ENCODE measurements at places on chromosomes 4 and X. TPM values are rescaled to one million over a fixed set of nuclear protein-coding genes. Genes with fewer than 3 reads are reported as not detected.

Gene ACE2
- total RNA-seq, result 0.64 TPM

DNA sequence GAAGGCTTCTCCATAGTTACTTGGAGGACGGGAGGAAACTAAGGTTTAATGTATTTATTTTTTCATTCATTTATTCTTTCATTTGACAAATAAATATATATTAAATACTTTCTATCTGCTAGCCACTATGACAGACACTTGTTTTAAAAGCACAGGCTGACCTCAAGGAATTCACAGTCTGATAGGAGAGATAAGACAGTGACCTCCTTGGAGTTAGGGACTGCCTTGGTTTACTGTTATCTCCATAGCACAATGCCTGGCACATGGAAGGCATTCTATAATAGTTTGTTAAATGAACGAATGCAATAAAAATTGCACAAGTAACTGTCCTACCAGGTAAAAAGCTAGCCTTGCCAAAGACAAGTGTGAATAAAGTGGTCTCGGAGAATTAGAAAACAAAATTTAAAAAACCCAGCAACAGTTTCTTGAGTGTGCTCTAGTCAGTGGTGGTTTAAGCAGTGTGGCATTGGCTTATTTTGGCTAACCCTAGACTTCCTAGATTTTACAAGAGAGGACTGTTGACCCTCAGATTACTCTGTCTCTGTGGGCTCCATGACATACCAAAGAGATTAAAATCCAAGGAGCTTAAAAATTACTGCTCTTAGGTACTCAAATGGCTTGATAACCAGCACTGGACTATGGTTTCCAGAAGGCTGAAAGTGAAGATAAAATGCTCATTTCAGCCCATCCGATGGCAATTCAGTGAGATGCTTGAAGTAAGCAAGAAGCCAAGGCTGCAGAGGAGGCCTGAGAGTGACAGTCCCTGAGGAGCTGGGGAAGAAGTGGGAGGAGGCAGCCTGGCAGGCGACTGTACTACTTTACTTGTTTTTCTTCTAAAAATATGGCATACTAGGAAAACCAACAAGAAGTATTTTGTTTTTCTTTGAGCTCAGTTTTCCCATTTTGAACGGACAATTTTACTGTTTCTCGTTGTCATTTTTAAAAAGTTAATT lies 9.6 kb downstream of the AFP start:
- DNase-seq, result no peak

- no peak for DNase-seq
Observed at GRCh38 chr4:26021417-26022345, 107.7 kb downstream of the SMIM20 start.

DNA sequence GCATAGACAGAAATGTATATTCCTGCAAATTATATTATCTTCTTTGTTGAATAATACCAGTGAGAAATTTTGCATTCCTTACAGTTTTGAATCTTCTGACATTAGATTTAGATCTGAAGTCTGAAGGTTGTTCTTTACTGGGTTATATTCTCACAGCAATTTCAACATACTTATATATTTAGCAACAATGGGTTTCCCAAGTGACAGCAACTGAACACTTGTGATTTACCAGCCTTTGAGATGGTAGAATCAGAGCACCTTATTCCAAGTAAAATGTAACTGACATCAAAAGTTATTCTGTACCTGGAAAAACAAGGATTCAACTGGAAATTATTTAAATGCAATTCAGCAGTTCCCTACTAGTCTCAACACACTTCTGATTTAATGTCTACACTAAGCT lies 66.0 kb downstream of the RELL1 start:
- DNase-seq, result no peak

DNA sequence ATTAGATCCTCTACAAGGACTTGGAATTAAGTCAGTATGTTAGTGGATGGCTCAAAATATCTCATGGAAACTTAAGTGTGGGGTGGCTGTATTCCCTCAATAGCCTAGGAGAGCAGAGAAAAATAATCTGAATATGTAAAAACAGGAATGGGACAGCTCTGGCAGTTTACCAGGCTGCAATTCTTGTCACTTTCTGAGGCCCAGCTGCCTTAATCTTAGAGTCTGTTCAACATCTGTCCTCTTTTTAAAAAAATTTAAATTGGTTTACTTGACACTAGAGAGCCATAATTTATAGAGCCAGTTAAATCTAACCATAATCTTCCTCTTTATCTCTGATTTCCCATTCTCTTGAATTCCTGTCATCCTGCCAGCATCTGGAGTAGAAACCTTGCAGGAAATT lies 109.2 kb upstream of the CXCL13 start:
- no peak for DNase-seq

DNA sequence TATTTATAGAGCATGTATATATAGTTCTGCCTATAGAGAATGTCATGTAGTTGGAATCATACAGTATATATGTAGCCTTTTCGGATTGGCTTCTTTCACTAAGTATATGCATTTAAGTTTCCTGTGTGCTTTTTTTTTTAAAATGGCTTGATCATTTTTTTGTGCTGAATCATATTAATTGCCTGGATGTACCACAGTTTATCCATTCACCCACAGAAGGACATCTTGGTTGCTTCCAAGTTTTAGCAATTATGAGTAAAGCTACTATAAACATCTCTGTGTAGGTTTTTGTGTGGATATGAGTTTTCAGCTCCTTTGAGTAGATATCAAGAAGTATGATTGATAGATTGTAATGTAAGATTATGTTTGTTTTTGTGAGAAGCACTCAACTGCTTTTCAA lies 23.8 kb downstream of the PTTG2 start:
- no peak for DNase-seq

DNA sequence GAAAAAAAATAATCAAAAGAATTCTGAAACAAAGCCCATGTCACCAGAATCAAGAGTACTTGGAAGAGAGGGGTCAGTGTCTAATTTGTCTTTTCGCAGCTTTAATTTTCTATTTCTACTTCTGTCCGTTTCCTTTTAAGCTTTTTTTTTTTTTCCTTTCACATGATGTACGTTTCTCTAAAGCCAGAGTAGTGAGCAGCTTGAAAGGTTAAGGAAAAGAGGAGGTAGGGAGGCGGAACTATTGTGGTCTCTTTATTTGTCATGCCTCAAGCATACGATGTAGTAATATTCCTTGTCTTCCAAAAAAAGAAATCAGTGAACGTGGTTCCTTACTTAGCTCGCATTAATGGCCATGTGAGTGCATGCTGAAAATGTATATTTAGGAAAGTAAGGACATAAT lies 311.5 kb downstream of the TENM3 start:
- DNase-seq, result no peak

GRCh38 chrX:17697191-17697590 lies 40.1 kb upstream of the SCML1 start:
- no peak for DNase-seq

Gene DKK2
- total RNA-seq, result 3.2 TPM

Gene GATA1
- not detected for total RNA-seq

- no peak for DNase-seq
Observed at GRCh38 chr4:185068837-185069236, 50.5 kb downstream of the HELT start.

Gene P2RY4
- total RNA-seq, result 7.4 TPM

Gene FHDC1
- total RNA-seq, result 65.1 TPM

GRCh38 chrX:115392871-115393270 lies 103.4 kb downstream of the LUZP4 start:
- DNase-seq, result no peak

GRCh38 chr4:52371841-52372240 lies 287.3 kb downstream of the USP46 start:
- no peak for DNase-seq

DNA sequence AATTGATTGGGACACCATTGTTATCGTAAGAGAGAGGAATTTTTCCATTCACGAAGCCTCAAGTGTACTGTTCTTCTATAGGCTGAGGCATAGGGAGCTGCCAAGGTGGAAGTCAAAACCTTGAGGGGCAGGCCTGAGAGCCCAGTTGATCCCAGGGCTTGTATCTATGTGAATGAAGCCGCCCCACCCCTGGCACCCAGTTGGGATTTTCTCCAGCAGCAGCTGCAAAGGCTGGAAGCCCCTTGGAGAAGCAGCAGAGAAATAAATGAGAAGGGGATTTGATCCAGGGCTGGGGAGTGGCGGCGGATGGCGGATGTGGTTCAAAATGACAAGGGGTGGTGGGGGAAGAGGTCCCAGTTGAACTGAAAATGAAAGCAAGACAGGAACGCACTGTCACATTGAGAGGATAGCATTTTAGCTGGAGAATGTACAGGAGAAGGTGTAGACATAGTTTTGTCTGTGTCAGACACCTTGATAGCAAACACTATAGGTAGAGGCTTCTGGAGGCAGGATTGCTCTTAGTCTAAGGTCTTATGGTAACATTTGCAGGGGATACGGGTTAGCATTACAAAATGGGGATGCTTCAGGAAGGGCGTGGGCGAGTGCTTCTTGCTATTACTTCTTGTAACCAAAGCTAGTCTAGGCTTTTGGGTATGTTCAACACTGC lies 32.6 kb downstream of the DOCK11 start:
- DNase-seq, result peak; percentile 75

Gene SPATA4
- not detected for total RNA-seq

Gene ALB
- total RNA-seq, result not detected

Gene ITGB1BP2
- 1.9 TPM for total RNA-seq

DNA sequence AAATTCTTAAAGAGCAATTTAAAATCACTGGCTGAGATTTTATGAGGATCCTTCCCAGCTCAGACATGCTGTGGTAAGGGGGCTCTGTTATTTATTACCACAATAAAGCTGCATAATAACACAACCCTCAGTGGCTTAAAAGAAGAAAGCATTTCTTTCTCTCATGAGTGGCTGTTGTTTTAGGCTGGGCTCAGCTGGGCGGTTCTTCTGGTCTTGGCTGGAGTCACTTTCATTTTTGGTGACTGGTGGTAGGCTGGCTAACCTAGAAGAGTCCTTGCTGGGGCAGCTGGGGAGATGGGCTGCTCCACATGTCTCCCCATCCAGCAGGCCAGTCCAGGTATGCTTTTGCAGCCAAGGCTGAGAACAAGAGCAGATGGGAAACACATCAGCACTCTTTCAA lies 113.0 kb upstream of the MSX1 start:
- DNase-seq, result no peak

GRCh38 chr4:59060895-59061294 lies 1950.7 kb upstream of the IGFBP7 start:
- no peak for DNase-seq

DNA sequence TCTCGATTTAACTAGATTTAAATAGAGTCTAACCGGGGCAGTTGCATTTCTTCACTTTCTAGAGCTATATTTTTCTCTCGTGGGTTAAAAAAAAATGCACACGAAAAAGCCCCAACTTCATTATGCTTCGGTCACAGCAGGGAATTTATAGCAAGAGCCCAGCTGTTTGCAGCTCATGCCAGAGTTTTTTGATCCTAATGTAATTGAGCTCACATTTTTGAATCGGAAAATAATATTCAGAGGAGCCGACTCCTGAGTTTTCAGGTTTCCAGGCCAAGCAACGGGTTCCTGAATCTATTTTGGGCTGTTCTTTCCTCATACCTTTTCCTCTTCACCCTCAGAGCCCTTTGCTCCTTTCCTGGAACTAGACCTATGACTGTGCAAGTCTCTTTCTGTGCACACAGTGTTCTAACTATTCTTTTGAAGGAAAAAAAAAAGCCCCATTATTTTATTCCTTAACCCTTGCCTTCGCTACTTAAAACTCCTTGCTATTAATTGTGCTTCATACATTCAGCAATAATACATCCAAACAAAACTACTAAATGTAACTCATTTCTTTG lies 27.5 kb upstream of the ESX1 start:
- DNase-seq, result no peak

- DNase-seq, result no peak
Observed at GRCh38 chr4:7462509-7462971, 27.8 kb upstream of the PSAPL1 start.

GRCh38 chr4:38320833-38321232 lies 343.2 kb upstream of the KLF3 start:
- DNase-seq, result no peak

DNA sequence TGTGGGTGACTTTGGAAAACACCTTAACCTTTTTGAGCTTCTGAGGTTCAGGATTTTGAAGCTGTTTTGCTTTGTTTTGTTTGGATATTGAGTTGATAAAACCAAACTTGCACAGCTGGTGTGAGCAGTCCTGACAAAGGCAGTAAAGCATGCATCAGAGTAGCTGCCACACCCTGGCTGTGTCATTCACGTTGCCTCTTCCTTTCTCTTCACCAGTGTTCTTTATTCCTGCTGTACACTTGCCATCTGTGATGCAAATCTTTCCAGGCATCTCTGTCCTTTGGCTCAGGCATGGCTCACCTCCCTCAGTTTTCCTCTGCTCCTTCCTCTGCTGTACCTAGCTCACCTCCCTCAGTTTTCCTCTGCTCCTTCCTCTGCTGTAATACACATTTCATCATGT lies 1850.2 kb upstream of the AGA start:
- no peak for DNase-seq

Gene TCEAL3
- total RNA-seq, result 18.9 TPM

Gene POU4F2
- not detected for total RNA-seq

DNA sequence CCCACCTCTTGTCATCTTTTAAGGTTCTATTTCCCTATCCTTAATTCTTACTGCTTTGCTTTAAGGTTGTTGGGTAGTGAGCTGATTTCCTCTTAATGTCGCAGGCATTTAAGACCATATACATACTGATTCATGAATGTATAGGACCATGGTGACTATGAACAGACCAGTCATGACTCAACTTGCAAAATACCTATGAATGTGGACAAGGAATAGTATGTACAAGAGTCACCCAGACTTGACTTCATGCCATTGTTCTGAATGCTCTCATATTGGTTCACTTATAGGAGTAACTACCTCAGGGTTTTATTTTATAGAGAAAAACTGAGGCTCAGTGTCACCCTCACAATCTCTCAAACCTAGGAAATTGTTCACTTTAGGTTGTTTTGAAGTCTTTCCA lies 44.3 kb downstream of the CCNG2 start:
- no peak for DNase-seq

GRCh38 chr4:26784207-26784865 lies 76.3 kb upstream of the STIM2 start:
- no peak for DNase-seq

GRCh38 chrX:81261576-81261975 lies 59.7 kb downstream of the SH3BGRL start:
- no peak for DNase-seq

Gene TLR2
- 5.1 TPM for total RNA-seq

Gene SRPX
- 13.4 TPM for total RNA-seq

Gene FAM47A
- not detected for total RNA-seq

- no peak for DNase-seq
Observed at GRCh38 chrX:68049466-68049865, 383.8 kb downstream of the OPHN1 start.

DNA sequence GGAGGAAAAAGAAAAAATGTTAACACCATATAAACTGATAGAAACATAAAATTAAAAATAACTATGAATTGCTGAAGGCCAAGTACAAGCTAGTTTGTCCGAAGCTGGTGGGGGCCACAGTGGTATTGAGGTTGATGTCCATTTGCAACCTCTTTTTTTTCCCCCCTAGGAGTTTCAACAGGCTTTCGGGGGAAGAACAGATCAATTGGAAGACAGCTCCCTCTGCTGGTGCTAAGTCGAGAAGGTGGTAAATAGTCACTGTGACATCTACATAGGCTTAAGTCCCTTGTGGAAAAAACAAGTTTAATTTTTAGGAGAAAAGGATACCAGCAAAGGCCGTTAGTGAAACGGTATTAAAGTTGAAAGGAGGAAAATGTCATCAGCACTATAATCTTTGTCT lies 115.7 kb upstream of the ZXDA start:
- no peak for DNase-seq

Gene PCDH11X
- 0.53 TPM for total RNA-seq

Data from lower leg skin (tissue), 4 donors.